ENCODE measurements at places on chromosomes 3 and 15.

GRCh38 chr15:38690216-38690615 lies 125.6 kb upstream of the RASGRP1 start:
- no peak for DNase-seq

DNA sequence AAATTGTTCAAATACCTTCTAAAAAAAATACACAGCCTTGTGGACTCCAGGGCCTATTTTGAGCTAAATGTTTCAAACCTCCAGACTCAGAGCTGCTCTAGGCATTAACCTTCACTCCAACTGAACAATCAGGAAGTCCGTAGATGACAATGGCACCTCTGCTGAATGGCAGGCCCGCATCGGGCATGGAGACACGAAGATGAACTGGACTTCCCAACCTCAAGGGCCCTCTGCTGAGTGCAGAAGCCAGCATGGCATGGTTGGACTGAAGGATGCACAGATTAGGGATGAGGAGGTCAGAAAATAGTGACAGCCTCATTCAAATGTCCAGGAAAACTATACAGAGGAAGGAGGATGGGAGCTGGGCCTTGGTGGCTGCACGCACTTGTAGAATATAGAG lies 2.2 kb downstream of the FAM174B start:
- no peak for DNase-seq

DNA sequence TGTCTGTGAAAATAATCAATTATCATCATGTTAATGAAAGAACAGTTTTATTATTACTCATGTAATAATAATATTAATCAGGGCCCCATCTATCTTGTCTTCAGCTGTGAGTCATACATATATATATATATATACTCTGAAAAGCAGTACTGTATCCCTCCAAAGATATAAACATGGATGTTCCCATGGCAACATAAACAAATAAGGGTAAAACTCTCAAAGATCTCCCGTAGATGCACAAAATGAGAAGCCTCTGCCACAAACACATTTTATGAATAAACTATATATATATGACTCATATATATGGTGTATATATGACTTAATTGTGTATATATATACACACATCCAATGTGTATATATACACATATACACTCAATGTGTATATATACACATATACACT lies 163.8 kb upstream of the ARHGEF26 start:
- DNase-seq = no peak

DNA sequence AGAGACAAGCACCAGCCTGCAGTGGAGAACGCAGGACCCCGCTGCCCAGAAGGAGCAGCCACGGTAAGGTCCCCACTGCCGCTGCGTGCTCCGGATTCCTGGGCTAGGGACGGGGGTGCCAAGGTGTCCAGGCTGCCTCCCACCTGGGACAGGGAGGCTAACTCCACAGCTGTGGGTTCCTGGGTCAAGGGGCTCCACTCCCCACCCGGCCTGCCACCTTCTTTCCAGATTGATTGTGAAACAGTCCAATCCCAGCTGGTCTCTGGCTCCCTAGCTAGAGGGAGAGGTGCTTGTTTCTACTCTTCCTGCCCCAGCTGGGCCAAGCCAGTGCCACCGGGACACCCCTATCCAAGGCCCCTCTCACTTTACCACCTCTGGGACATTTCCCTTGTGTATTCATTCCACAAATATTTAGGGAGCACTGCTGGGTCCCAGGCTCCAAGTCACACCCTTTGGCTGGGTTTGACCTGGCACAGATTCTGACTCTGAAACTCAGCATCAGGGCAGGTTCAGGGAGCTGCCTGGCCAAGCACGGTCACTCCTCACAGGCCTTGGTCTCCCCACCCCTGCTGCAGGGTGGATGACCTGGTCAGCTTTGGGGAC lies 1.9 kb downstream of the PAK6 start:
- DNase-seq = no peak

Data from fibroblast of villous mesenchyme (primary cell).